ENCODE measurements at places on chromosomes 16 and 17.

- no peak for DNase-seq
Observed at GRCh38 chr16:10308305-10309193, 77.3 kb upstream of the ATF7IP2 start.

DNA sequence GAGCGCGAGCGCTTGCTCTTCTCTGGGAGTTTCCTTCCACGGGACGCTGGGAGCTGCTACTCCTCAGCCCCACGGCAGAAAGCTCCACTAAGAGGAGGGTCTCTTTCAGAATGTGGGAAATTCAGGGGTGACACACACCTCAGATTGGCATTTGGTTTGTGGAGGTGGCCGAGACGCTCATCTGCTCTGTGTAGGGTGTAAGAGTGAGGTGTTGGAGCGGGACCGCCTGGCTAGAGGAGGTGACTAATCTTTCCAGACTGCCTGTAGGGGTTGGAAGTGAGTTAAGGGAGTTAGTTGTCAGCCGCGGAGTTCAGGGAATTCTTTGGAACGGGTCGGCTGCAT lies 735 bp downstream of the PSMD11 start:
- DNase-seq, result peak; percentile 17

DNA sequence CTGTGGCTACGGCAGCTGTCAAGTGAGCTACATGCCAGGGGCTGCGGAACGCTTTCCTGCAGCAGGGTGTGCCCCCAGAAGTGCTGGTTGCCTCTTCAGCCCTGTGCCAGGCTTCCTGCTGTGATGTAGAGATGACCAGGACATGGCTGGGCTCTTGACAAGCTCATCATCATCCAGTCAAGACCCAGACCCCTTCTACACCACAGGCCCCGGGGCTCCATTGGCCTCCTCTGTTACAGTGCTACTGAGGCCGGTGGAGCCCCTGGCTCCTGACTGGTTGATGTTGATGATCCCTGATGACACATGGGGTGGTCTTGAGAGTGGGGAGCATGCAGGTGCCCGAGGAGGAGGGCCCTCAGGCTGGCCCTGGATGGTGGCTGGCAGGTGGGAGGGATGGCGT lies 50.1 kb downstream of the B9D1 start:
- DNase-seq, result no peak

DNA sequence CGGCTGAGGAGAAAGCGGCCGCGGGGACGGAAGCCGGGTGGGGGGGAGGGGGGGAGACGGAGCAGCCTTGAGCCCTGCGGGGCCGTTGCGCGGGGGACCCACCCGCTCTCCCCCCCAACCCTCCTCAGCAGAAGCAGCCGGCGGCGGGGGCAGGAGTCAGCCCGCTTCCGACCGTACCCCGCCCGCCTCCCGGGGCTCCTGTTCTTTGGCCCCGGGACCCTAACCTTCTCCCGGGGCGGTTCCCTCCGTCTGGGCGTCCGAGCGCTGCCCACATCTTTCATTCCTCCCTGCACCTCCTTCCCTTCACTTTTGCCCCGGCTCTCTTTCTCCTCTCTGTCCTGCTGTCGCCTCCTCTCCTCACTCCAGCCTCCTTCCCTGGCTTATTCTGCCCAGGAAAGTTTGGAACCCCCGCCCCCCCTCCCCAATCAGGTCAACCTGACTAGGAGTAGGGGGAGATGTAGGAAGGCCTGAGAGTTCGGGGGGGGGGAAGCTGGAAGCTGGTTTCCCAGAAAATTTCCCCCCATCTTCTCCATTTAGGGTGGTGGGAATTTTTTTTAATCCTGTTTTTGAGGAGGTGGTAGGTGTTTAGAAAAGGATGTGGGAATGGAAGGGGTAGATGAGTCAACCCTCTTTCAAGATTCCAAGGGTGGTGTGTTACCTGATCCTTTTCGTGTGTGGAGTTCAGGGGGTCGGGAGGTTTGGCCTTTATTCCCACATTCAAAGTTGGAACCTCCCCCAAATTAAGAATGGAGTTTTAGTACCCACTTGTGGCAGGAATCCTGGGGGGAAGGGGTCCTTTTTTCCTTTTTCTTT lies 427 bp upstream of the NLK start:
- no peak for DNase-seq

DNA sequence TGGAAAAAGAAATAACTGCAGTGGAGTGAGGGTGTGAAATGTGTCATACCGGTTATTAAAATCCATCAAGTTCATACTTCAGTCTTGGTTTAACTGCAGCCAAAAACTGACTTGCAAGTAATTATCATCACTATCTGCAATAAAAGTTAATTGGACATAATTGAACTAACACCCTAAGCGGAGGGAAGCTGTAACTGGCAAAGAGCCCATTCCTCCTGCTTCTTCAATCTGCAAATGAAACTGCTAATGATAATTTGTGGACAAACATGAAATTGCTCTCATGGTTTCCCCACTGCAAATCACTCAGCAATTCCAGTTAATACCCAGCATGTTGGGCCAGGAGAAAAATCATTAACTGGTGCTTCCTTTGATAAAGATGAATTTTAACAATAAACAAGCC lies 46.5 kb downstream of the FAM222B start:
- no peak for DNase-seq

GRCh38 chr17:80319262-80319998 lies 58.8 kb downstream of the RNF213 start:
- no peak for DNase-seq

GRCh38 chr17:12545877-12546513 lies 119.7 kb upstream of the MYOCD start:
- DNase-seq, result no peak

GRCh38 chr17:29292071-29292991 lies 1.6 kb downstream of the NUFIP2 start:
- DNase-seq, result peak; percentile 42

DNA sequence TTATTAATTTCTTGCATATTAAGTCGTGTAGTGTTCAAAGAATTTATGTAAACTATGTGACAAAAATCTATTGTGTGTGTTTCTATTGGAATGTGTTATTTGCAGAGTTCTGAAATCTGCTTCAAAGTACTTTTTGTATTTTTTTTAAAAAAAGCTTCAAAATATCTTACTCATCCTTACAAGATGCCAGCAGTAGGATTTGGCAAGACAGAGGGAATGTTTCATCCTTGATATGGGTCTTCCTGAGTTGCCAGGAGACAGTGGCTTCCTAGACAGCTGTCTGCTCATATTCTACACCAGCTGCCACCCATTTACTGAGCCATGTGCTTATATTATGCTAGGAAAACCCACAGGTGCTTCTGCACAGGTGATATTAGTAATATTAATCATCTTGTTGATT lies 36.4 kb downstream of the EFCAB5 start:
- DNase-seq, result no peak

DNA sequence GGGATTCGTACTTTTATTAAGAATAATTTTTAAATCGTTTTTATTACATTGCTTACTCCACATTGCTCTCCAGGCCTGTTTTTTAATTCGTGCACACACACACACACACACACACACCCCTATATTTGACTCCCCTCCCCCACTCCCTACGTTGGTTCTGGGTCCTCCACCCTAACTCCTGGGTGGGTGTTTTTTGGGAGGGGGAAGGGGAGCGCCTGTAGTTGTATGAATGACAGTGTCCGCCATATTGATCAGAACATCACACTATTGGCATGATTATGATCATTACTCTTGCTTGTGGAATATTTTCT lies 1.3 kb downstream of the GNAO1 start:
- no peak for DNase-seq

DNA sequence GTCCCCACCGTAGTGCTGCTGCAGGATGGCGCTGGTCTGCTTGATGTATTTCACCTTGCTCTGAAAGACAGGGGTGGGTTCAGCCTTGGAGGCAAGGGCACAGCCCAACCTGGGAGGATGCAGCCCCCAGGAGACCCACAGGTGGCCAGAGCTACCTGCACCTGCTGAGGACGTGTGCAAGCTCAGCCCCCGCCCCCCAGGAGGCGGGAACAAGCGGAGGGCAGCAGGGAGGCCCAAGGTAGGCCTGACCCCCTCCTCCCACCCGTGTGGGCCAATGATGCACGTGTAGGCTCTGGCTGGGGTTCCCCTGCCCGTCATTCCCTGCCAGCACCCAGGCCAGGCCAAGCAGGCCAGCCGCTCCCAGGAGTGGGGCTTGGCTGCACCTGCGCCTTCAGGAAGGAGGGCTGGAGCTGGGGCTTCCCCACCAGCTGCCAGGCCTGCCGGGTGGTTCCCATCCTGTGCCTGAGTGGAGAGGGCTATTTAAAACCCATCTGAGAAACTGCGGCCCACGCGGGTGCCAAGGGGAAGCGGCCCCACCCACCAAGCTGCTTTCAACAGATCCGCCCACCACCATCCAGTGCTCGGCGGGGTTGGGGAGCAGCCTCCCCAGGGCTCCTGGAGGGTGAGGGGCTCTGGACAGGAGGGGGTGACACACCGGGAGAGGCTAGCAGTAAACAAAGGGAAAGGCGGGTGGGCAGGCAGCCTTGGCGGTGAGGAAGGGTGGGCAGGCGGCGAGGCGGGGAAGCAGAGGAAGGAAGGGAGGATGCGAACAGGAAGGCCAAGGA lies 3.8 kb downstream of the NTHL1 start:
- DNase-seq, result no peak

DNA sequence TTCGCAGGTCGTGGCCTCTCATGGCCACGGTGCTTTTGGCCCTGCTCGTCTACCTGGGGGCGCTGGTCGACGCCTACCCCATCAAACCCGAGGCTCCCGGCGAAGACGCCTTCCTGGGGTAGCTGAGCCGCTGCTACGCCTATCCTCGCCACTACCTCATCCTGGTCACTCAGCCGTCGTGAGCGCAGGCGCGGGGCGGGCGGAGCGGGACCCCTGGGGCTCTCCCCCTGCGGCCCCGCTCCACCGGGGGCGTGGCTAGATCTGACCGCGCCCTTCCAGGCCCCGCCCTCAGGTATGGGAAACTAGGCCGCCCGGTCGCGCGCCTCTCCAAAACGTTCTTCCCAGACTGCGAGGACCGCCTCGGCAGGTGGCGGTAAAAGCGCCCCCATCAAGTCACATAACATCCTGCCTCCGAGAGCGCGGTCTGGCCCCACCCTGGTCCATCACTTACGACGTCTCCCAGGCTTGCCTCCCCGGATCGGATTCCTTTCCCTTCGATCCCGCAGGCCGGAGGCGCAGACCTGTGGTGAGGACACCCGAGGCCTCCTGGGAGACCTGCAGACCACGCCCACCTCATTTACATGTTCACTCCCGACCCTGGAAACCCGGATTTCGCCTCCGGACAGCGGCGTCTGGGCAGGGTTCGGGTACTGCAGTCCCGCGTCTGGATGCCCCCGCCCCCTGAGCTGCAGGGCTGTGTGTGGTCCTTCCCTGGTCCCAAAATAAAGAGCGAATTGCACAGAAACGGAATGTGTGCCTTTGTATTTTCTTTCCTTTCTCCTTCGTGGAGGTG lies 91.5 kb upstream of the TMEM97 start:
- DNase-seq, result no peak

DNA sequence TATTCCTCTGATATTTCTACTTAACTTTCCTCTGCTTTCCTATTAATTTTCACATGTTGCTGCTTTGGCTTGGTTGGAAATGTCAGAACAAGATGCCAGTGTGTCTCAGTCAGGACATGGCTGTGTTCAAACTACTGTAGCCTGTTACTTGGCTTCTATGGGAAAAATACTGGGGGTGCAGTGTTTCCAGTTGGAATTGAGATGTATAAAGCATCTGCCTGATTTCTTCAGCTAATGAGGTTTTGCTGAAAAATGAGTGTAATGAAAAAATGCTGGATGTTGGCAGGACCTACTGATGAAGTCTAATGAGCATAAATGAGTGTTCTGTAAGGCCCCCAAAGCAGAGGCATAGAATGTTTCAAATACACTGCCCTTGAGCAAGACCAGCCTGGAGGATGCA lies 166.6 kb downstream of the PHKB start:
- DNase-seq, result no peak

DNA sequence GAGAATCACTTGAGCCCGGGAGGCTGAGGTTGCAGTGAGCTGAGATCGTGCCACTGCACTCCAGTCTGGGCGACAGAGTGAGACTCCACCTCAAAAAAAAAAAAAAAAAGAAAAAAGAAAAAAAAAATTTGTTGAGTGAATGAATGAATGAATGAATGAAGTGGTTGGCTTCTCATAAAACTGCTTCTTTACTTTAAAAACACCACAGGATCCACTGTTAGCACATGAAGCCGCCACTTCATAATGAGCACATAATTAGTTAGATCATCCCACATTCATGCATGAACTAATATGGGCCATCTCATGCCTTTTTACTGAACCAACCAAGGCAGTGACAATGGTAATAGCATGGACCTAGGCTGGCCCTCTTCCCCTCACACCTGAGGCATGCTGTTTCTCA lies 135.0 kb upstream of the XYLT1 start:
- DNase-seq, result no peak

DNA sequence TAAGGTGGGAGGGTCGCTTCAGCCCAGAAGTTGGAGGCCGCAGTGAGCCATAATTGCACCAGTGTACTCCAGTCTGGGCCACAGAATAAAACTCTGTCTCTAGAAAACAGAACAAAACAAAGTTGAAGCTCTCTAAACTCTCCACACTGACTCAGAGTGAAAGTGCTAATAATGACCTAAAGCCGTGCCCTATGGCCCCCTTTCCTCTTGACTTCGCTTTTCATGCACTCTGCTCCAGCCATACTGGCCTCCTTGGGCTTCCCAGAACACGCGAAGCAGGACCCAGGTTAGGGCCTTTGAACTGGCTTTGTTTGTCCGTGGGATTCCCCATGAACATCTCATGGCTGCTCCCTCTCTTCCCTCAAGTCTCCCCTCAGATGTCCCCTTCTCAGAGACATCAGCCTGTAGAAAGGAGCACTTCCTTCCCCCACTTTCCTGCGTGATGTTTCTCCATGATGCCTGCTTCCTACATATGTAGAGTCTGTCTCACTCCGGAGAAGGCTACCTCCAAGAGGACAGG lies 18.6 kb upstream of the SPN start:
- DNase-seq, result no peak

DNA sequence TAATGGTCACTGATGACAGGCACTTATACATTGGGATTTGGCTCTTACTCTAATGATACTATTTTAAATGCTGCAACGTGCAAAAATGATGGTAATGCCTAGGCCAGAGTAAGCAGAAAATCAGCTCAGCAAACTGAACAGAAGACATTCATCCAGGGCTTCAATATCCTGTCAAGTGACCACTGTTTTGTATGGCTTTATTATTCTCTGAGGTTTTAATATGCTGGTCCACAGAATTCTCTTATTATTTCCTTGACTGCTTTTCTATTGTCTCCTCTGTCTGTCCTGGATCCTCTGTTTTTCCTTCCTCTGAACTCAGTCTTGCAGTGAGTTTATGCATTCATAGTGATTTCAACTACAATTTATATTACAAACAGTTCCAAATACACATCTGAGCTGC lies 90.8 kb upstream of the PMFBP1 start:
- DNase-seq, result no peak

- DNase-seq, result no peak
Observed at GRCh38 chr17:29929006-29929532, 959 bp downstream of the SSH2 start.

GRCh38 chr17:34051046-34051445 lies 204.0 kb upstream of the CCL2 start:
- no peak for DNase-seq

- no peak for DNase-seq
Observed at GRCh38 chr17:5892921-5893675, 177.1 kb upstream of the WSCD1 start.
